Upper lobe of left lung (tissue), 6 donors: ENCODE measurements at places on chromosomes 1 and 21. TPM values are rescaled to one million over a fixed set of nuclear protein-coding genes. Genes with fewer than 3 reads are reported as not detected.

RHOU gene
- total RNA-seq = 21.7 TPM

DNA sequence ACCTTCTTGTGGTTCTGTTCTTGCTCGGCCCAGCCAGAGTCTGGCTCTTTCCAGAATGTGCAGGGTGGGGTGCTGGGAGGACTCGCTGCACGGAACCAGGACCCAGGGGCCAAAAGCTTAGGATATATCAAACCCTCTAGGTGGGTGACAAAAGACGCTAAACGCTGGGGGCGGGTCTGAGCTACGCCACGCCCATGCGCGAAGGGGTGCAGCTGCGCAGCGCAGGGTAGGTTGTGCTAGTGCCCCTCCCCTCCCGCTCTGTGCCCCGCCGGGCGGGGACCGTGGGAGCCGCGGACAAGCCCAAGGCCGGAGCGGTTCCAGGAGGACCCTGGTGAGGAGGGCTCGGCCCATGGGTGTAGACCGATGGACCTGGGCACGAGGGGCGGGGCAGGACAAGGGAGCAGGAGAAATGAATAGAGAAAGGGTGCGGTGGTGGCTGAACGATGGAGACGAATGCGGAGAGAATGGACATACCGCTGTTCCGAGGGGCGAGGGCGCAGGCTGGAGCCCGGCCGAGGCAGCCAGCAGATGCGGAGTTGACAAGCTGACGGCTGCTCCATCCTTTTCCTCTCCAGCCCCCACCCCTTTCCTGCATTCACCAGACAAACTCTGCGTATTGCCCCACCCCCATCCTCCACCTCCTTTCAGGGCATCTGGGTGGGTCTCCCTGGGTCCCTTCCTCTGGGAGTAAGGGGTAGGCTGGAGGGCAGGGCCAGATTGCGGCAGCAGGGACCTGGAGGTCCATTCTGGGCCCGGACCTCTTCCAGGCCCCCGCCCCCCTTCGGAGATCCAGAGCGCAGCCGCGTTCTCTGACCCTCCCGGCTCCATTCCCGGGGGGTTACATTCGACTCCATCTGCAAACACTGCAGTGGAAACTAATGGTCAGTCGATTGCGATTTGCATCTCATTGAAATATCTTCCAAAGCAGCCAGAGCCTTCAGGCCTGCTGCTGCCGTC, at the start of gene RUSC1:
Gene RUSC1 (plus strand): TSS at position 234 of the 957 bp plus-strand sequence. CDS start 880 bp downstream, outside the sequence.
- H3K36me3 ChIP-seq = no peaks in the 10 kb centered on the region
- H3K4me3 ChIP-seq = peak within 1 kb of the TSS; percentile 42
- no peaks in the 10 kb centered on the region for H3K27me3 ChIP-seq
- H3K27ac ChIP-seq = peak within 1 kb of the TSS; percentile 97
- peak; percentile 95 for DNase-seq
- peaks cover 47% of the 10 kb centered on the region for H3K4me1 ChIP-seq

- no peaks in the 10 kb centered on the region for H3K4me1 ChIP-seq
- no peak overlapping the region for H3K4me3 ChIP-seq
- no peaks in the 10 kb centered on the region for H3K36me3 ChIP-seq
- no peak for DNase-seq
- no peak overlapping the region for H3K27ac ChIP-seq
Observed at GRCh38 chr1:22404486-22404885, 47.2 kb upstream of the ZBTB40 start.

DNA sequence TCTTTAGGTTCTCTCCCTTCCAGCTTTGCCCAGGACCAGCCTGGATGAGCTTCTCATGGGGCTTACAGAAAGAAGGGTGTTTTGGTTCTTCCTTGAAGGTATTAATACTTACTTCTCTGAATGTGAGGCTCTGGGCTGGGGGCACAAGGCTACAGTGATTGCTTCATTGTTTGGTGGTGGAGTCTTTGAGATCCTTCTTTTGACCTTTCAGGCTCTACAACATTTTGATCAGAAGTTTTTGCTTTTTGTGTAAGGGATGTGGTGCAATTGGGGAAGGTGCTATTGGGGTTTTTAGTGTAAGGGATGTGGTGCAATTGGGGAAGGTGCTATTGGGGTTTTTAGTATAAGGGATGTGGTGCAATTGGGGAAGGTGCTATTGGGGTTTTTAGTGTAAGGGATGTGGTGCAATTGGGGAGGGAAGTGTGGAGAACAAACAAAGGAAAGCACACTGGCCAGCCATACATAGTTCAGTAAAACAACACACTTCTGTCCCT, 103.6 kb upstream of the IVNS1ABP start:
- no peak overlapping the region for H3K4me3 ChIP-seq
- no peak overlapping the region for H3K27ac ChIP-seq
- no peaks in the 10 kb centered on the region for H3K27me3 ChIP-seq
- H3K36me3 ChIP-seq = no peaks in the 10 kb centered on the region

GRCh38 chr1:185139246-185139645, 17.5 kb downstream of the TRMT1L start:
- DNase-seq = no peak
- no peaks in the 10 kb centered on the region for H3K4me1 ChIP-seq
- no peak overlapping the region for H3K27ac ChIP-seq

- H3K27ac ChIP-seq = no peak overlapping the region
- H3K27me3 ChIP-seq = no peaks in the 10 kb centered on the region
- DNase-seq = no peak
Observed at GRCh38 chr1:75953461-75953860, 21.3 kb upstream of the ASB17 start.
